ENCODE measurements at places on chromosomes 11 and 22.

GRCh38 chr11:69035946-69036340 lies 12.8 kb upstream of the TPCN2 start:
- no peak for DNase-seq

DNA sequence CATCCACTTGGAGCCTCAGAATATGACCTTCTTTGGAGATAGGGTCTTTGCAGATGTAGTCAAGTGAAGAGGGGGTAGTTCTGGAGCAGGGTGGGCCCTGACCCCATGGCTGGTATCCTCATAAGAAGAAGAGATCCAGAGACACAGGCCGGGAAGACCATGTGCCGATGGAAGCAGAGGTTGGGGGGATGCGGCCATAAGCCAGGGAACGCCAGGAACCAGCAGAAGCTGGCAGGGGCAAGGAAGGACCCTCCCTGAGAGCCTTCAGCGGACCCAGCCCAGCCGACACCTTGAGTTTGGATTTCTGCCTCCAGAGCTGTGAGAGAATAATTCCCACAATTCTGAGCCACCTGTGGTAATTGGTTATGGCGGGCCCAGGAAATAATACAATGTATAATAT lies 26.1 kb upstream of the SMIM38 start:
- DNase-seq = no peak

DNA sequence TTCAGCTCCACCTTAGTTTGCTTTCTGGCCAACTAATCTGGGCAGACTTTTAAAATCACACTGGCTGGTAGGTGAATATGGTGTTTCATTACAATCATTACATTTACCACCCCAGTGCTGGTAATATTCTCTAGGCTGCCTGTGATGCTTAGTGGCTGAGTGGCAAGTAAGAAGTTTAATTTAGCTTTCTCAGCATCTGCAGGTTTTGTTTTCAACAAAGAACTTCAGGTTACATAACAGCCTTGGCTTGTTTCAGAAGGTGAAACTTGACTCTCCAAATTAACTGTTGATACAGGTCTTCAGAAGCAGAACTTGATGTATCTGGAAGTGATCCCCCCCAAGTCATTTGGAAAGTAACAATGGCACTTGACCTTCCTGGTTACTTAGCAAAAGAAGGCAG lies 423.3 kb upstream of the CCDC90B start:
- no peak for DNase-seq

- no peak for DNase-seq
These were observed 15.4 kb downstream of the EHD1 start for GRCh38 chr11:64862987-64863390.

GRCh38 chr11:124882339-124883071 lies 15.2 kb downstream of the ROBO4 start:
- no peak for DNase-seq

- no peak for DNase-seq
These were observed 45.1 kb upstream of the OPCML start for GRCh38 chr11:133577403-133577802.

- DNase-seq = peak; percentile 91
These were observed 52.4 kb downstream of the PACSIN2 start for GRCh38 chr22:42962295-42963230.

DNA sequence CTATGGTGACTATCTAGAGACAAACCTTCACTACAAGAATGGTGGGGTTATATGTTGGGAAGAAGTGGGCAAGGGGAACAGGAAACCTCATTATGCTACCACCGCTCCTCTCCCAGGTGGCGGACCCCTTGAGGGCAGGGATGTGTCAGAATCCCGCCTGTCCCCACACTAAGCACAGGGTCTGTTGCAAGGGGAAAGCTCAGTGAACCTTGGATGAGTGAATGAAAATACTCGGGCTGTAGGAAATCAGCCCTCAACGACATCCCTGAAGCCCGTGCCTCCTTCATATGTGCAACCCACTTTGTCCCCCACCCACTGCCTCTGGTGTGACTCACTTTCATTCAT lies 68.2 kb upstream of the AMPD3 start:
- DNase-seq = no peak

DNA sequence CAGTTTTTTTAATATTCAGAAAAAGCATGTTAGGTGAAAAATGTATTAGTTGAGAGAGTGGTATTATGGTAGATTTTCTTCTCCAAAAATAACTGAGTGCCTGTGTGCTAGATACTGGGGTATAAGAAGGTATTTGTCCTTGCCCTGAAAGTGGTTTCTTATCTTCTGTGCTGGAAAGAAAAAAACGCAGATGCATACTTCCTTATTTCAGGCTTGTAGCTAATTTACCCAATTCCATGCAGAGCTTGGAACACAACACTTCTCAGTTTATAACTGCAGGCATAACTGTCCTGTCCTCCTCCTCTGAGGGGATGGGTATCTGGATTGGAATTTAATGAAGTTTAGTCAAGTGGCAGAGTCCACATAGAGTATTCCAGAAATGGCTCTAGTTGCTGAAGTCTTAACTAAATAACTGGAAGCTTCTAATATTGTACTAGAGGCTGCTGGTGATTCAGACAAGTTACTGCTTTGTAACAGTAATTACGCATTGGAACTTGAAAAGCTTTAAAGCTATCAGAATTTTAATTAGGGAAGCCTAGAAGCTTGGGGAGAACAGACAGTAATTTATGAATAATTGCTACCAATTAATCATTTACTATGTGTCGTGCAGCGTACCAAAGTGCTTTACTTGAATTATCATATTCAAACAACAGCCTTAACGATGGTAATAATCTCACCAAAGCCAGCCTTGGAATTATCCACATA lies 12.7 kb upstream of the C11orf91 start:
- DNase-seq = no peak

GRCh38 chr11:10273738-10274137 lies 20.3 kb downstream of the SBF2 start:
- no peak for DNase-seq

GRCh38 chr11:44905131-44905866 lies 45.4 kb downstream of the TP53I11 start:
- DNase-seq = no peak

DNA sequence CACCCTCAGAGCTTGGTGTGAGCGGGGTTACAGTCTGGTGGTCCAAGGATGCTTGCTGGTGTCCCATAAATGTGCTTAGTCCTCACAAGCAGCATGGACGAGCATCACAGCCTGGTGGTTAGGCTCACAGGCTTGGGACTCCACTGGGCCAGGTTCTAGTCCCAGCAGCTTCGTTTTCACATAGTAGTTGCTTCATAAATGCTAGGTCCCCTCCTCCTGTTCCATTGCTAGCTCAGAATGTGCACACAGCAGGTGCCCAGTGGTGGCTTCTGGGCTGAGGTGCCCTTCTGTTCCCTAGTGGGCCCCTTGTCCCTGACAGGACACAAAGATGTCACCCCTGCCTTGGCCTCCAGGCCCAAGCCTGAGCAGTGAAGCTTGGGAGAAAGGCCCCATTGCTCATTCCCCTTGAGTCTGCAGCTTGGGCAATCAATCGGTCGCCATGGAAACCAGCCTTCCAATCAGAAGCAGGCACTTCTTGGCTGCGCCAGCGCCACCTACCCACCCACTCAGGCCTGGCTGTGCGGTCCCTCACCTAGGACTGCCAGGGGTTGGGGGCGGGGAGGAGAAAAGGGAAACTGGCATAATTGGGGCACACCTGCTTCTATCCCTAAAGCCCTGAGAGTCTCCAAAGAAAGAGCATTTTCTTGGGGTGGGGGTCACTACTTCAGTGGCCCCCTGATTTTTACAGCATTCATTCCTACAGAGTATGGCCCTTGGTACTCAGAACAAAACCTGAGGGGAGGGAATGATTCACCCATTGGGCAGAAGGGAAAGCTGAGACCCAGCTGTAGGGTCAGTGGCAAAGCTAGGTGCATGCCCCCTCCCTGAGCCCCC lies 48.1 kb downstream of the CYTH4 start:
- no peak for DNase-seq

DNA sequence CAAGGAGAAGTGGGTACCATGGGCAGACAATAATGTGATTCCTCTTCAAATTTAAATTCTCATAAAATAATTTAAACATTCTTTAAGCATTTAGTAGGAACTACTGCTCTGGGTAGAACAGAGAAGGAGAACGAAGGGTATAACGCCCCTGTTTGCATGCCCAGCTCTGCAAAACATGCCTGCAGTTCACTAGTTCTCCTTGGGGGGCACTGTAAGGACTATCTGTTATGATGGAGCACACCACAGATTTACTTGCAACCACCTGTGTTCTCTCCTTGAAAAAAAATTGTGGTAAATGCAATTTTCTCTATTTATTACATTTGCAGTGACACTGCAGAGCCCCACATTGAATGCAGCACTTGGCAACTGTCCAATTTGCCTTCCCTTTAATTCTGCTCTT lies 100.3 kb downstream of the GUCY1A2 start:
- DNase-seq = no peak

GRCh38 chr22:25637032-25637431 lies 72.6 kb downstream of the GRK3 start:
- DNase-seq = no peak
